ENCODE measurements at places on chromosomes 16 and 17.

DNA sequence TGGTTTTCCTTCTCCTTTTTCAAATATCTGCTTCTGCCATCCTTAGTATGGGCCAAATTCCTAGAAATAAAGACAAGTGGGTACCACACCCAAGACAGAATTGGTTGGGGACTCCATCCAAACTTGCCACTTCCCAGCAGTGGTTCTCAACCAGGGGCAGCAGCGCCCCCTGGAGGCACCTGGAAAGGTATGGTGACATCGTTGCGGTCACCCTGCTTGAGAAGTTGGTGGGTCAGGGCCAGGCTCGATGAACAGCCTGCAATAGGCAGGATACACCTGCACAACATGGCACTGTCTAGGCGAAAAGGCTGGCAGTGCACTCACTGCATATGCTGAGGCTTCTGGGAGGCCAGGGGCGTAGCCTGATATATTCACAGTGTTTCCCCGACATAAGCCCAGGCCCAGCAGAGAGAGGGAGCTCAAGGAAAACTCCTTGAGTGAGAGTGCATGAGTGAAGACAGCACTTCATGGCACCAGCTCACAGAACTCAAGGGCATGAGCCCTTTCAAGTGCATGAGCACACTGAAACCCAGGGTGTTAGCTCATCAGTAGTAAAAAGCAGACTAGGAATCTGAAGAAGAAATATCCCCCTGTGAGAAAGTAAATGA is 57.7 kb downstream of the CMC2 start:
- peak; percentile 27 for DNase-seq

DNA sequence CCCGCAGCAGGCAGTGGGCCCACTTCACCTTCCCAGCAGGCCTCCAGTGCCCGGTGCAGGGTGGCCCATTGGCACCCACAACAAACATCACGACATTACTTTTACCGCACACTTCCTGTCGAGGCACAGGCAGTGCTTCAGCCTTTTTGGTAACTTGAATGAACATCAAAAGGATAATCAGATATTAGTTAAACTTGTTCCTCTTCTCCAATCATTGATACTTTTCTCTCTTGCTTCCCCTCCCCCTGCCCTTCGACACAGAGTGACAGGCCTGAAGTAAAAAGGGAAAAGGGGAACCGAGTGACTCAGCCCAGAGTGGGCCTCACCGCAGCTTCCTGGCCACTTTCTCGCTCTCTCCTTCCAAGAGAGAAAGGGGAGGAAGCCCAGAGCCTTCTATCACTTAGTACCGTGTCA is 507.0 kb downstream of the MAF start:
- no peak for DNase-seq

- DNase-seq: no peak
These were observed 139.1 kb upstream of the GSE1 start for GRCh38 chr16:85473909-85474620.

DNA sequence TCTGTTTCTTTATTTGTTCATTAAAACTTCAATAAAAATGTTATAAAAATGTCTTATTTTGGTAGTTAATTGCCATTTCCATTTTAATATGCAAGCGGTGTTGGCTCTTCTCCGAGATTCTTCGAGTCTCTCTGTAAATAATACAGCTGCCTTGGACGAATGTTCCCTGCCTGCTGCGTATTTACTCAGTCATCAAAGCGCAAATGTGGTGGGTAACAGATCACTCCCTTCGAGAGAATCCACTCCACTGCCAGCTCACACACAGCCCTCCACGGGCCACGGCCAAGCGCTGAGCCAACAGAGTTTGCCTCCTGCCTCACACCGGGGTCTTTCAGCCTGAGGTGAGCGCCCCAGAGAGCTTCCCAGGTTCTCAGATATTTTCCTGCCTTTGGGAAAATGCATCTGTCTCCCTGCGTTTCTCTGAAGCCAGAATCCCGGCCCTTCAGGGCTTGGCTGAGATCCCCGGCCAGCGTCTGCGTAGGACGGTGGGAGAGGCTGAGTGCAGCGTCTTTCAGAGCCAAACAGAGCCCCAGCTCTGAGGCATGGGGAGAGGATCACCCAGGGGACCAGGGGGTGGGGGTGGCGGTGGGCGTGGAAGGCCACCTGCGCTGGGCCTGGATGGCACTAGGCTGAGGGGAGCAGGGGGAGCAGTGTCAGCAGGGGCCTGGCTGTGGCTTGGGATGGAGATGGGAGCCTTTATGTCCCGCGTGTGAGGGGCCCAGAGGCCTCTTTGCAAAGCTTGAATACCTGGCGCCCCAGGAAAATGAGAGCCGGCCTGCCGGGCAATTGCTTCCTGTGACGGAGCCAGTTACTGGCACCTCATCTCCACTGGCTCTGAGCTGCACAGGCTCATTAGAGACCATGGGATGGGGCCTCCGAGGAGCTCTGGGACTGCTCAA is 248.7 kb downstream of the RBFOX3 start:
- DNase-seq: no peak

GRCh38 chr17:5800646-5801045 is 216.3 kb upstream of the NLRP1 start:
- no peak for DNase-seq

GRCh38 chr17:82720204-82720603 is 3.7 kb downstream of the FN3KRP start:
- no peak for DNase-seq

- no peak for DNase-seq
These were observed 2.9 kb upstream of the KCNH6 start for GRCh38 chr17:63519972-63520882.

- DNase-seq: no peak
These were observed 63.9 kb upstream of the ARL4D start for GRCh38 chr17:43334738-43335402.

GRCh38 chr17:81432941-81433340 is 37.7 kb downstream of the BAHCC1 start:
- peak; percentile 32 for DNase-seq

- DNase-seq: peak; percentile 82
These were observed 743 bp downstream of the WIPI1 start for GRCh38 chr17:68456339-68457167.

DNA sequence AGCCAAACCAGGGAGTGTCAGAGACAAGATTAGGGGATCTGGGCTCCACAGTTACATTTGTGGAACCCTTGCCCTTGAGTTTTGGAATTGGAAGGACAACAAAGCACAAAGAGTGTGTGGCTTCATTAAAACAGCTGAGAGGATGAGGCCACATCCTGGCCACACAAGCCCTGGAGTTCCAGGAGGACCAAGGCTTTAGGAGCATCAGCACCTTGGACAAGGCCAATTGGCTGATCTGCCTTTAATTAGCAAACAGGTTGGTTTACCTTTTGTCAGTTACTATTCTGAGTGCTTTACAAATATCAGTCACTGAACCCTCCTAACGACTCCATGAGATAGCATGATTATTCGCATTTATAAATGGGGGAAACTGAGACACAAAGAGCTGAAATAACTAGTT is 54.7 kb downstream of the SLC6A2 start:
- no peak for DNase-seq

- no peak for DNase-seq
These were observed 49.4 kb downstream of the RPH3AL start for GRCh38 chr17:303168-303567.

GRCh38 chr16:86517652-86518258 is 7.4 kb downstream of the FOXF1 start:
- peak; percentile 87 for DNase-seq

DNA sequence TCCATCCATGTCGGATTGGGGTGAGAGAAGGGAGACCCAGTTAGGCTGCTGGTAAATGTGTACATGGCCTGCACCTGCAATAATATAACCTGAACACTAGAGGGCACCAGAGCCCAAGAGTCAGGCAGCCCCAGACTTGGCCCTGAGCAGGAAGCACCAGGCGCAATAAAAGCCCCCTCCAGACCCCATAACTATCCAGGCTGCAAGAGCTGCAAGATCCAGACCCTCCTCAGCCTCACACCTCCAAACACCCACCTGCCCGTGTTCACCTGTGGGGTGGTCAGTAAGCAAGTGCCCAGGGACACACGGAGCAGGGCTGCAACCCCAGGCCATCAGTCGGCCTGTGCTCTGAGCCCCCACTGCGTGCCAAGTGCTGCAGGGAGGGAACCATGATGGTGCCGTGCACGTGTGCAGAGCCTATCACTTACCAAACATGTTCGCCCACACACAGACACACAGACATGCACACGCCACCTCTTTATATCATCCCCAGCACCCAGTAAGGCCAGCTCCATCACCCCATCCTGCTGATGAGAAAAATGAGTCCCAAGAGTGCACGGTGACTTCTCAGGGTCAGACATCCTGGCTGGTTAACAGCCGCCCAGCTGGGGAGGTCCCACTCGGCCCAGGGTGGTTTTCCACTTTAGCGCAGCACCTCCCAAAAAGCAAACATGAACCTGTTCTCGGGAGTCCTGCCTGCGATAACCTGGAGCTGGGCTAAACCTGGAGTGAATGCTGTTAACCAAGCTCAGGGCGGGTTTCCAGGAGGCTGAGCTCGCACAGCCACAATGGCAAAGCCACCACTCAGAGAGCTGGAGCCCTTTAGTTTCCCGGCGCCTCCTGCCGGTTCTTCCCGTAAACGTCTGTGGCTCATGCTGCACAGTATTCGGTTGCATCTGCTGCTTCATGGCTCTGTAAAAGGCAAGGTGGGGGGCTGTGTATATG is 439.8 kb downstream of the SOX9 start:
- peak; percentile 83 for DNase-seq

DNA sequence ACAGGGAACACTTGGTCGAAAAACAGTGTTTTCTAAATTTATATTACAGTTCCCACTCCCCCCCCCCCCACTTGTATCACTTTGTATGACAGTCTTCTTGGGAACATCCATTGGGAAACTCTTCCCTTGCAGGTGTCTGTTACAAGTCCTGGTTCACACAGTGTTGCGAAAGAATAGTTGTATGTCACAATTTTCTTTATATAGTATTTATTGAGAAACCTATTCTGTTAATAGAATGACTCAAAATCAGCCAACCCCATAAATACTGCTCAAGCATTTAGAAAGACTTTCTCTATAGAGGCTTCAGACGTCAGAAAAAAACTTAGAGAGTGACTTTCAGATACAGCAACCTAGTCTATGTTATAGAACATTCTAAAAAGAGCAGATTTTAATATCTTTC is 414.4 kb downstream of the WWOX start:
- no peak for DNase-seq

DNA sequence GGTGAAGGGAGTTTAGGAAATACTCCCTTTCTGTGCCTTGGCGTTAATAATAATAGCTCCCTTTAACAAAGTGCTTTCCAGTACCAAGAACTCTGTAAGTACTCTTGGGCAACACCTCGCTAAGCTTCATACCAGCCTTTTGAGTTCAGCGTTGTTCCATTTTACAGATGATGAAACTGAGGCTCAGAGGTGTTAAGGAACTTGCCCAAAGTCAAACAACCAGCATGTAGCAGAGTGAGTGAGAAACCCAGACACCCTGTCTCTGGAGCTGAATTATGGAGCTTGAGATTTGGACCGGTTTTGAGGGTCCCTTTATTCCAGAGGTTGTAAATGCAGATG is 607 bp downstream of the KATNIP start:
- DNase-seq: no peak

DNA sequence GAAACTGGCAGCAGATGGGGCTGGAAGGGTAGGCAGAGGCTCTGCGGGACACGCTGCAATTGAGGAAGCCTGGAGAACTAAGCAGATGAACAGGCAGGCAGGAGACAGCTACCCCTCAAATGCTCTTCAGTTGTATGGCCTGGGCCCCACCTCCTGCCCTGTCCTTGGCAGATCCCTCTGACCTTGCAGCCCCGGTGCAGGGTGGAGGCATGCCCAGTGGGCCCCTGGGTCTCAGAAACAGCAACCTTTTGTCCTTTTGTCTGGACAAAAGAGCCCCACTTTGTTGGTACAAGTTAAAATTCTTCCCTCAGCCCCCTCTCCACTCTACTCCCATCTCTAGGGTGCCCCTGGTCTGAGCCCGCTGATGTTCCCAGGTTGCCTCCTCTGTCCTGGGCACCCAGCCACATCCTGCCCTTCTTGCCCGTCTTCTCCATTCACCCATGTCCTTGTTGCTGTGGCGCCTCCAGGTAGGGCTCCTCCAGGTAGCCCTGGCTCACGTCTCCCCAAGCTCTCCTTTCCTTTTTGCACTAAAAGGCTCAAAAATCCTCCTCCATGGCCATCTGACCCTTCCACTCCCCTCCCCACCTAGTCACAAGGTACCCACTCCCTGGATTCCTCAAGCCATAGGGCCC is 136.8 kb downstream of the CLEC16A start:
- DNase-seq: no peak

- peak; percentile 92 for DNase-seq
These were observed at the start of gene MTSS2 for GRCh38 chr16:70685938-70686375. Gene MTSS2, minus strand, starts transcription at chr16:70686053. Its CDS starts 262 bp downstream, at chr16:70685791.

GRCh38 chr17:6170349-6170748 is 100.2 kb downstream of the WSCD1 start:
- DNase-seq: no peak

DNA sequence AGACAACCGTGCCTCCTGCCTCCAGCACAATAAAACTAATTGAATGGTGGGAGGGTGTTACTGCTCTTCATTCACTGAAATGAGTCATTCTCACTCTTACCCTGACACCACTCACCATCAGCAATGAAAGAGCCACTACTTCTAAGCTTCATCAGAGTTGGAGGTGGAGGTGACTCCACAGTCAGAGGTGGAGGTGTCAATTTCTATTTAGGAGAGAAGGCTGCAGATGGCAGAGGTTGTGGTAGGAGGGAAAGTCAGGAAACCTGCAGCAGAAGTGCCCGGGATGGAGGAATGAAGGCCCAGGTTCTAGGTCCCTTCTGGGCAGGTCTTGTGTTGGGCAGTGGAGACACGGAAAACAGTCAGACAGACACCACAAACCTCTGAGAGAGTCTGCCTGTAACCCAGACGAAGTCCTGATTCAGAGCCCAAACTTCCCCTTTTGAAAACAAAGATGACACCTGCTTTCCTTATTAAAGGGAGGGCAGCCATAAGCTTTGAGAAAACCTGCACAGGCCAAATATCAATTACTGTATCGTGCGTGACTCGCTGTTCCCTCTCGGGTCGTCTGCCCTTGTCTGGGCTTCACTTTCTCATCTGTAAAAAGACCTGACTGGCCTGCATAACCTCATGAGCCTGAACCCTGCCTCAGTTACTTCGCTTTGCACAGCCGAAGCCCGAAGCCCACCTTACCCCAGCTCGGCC is 668 bp downstream of the ATPAF2 start:
- DNase-seq: no peak

GRCh38 chr17:30958187-30958586 is 12.7 kb upstream of the RNF135 start:
- no peak for DNase-seq

DNA sequence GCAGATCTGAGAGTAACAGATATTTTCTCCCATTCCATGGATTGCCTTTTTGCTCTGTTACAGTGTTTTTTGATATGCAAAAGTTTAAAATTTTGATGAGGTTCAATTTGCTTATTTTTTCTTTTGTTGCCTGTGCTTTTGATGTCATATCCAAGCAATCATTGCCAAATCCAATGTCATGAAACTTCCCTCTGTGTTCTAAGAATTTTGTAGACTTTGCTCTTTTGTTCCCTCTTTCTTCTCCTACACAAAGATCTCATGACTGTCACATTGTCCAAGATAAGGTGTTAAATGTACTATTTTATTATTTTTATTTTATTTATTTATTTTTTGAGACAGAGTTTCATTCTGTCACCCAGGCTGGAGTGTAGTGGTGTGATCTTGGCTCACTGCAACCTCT is 18.9 kb upstream of the KCNH6 start:
- no peak for DNase-seq

- no peak for DNase-seq
These were observed 53.0 kb upstream of the METRNL start for GRCh38 chr17:83026311-83026811.
